Muscle of leg (tissue), 16 donors: ENCODE measurements at places on chromosomes 2 and 18.

DNA sequence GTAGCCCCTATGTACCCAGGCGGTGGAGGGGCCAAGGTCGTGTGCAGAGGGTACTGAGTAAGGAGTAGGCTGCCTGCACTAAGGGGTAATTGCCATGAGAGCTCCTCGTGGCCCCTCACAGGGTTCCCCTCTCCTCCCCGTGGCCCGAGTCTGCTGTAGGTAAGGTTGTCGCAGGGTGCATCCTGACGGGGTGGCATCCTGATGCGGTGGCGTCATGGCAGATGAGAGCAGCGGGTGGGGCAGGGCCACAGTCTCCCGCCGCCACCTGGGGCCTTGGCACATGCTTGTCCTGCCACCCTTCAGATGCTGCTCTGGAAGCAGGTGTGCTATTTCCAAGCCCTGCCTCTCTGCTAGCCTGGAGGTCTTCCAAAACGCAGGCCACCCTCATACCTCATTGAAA is 89.7 kb downstream of the EIPR1 start:
- no peak overlapping the region for H3K4me3 ChIP-seq
- no peaks in the 10 kb centered on the region for H3K27me3 ChIP-seq
- no peaks in the 10 kb centered on the region for H3K36me3 ChIP-seq
- H3K4me1 ChIP-seq: no peaks in the 10 kb centered on the region
- H3K27ac ChIP-seq: no peak overlapping the region

- H3K36me3 ChIP-seq: peaks cover 25% of the 10 kb centered on the region
- no peaks in the 10 kb centered on the region for H3K27me3 ChIP-seq
- no peaks in the 10 kb centered on the region for H3K4me1 ChIP-seq
- H3K4me3 ChIP-seq: no peak overlapping the region
Observed at GRCh38 chr2:47426786-47427185, 23.8 kb downstream of the MSH2 start.

DNA sequence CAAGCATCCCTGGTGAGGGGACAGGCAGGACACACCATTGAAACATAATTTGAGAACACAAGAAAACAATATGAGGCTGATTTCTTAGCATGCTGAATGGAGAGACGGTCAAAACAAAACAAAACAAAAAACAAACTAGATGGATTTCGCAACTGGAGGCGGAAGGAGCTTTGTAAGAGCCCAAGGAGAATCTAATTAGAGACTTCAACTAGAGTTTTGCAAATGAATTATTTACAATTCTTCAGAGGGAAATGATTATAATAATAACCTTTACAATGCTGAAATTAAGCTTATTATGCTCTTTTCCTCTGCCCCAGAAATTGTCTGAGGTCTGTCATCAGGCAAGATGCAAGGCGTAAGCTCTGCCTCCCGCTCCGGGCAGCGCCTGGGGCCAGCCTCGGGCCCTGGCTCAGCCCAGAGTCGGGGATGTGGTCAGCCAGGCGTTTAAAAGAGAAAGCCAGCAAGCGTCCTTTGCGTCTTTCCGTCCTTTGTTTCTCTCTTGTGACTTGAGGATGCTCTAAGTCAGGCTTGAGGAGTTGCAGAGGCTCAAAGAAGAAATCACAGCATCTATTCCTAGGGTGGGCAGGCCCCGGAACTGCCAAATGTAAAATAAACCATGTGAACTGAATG is 139.6 kb downstream of the TWIST2 start:
- H3K27me3 ChIP-seq: peaks cover 2% of the 10 kb centered on the region
- H3K4me3 ChIP-seq: no peak overlapping the region
- H3K27ac ChIP-seq: no peak overlapping the region
- no peak for DNase-seq
- H3K36me3 ChIP-seq: no peaks in the 10 kb centered on the region

- DNase-seq: no peak
- no peaks in the 10 kb centered on the region for H3K36me3 ChIP-seq
- H3K27ac ChIP-seq: no peak overlapping the region
- H3K4me1 ChIP-seq: no peaks in the 10 kb centered on the region
- H3K4me3 ChIP-seq: no peak overlapping the region
- H3K27me3 ChIP-seq: no peaks in the 10 kb centered on the region
Observed at GRCh38 chr2:145091967-145092366, 572.0 kb upstream of the ZEB2 start.

DNA sequence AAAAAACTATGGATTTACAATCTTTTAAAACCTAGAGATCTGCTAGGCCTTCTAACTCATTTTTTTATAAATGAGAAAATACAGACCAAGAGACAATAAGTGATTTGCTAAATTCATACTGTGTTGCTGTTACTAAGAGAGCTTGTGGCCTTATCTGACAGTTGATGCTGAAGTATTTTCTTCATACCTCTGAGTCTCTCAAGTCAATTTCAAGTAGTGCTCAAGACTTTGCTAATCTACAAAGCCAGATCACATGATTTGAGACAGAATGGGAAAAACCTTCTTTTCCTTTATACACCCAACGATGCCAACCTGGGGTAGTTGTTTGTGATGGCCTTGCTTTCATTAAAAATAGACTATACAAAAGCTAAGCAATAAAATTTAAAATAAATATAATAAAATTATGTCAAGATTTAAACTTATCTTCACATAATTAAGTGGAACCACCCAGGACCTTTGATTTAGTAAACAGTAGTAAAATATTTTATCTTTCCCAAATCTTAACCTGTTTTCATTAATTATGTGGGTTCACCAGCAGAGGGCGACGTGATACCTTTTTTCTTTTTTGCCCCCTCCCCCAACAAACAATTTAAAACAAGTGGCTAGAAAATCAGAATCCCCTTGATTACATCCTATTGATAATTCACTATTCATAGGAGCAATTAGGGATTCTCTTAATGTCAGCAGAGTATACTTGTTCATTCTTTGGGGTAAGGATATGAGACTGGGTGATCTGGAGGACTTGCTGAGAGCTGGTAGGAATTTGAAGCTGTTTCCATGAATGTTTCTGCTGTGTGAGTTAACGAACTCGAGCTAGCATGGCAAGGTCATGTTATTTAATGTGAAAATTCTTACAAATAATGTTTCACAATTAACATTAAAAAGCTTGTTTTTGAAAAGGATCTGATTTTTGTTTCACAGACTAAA is 49.6 kb upstream of the SLC5A7 start:
- H3K27ac ChIP-seq: no peak overlapping the region
- DNase-seq: peak; percentile 7
- no peaks in the 10 kb centered on the region for H3K4me1 ChIP-seq
- no peak overlapping the region for H3K4me3 ChIP-seq
- H3K36me3 ChIP-seq: no peaks in the 10 kb centered on the region

GRCh38 chr2:212990697-212991096 is 160.7 kb downstream of the IKZF2 start:
- no peaks in the 10 kb centered on the region for H3K4me1 ChIP-seq
- H3K4me3 ChIP-seq: no peak overlapping the region

- H3K27ac ChIP-seq: peak overlapping the region; percentile 62
- H3K4me3 ChIP-seq: no peak overlapping the region
- peaks cover 31% of the 10 kb centered on the region for H3K4me1 ChIP-seq
- no peaks in the 10 kb centered on the region for H3K27me3 ChIP-seq
- H3K36me3 ChIP-seq: no peaks in the 10 kb centered on the region
- no peak for DNase-seq
Observed at GRCh38 chr2:85445316-85446295, 27.1 kb downstream of the SH2D6 start.

GRCh38 chr2:105721991-105722511 is 22.7 kb upstream of the NCK2 start:
- H3K4me3 ChIP-seq: no peak overlapping the region
- H3K27ac ChIP-seq: no peak overlapping the region
- DNase-seq: no peak
- H3K27me3 ChIP-seq: no peaks in the 10 kb centered on the region

DNA sequence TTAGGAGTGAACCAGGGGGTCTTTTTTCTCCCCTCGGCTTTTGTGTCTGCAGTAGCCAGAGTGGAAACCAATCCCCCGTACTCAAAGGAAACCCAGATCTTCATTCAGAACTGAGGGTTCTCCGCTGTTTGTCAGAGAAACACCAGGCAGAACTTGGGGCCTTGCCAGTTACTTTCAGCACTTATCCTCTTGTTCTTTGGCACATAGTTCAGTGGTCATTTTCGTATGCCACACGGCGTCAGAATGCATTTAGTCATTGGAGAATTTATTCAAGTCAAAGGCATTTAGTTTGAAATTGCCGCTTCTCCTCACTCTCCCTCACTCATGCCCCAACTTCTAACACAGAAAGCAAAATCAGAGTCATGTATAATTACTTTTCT is 102.9 kb downstream of the CABLES1 start:
- peaks cover 34% of the 10 kb centered on the region for H3K4me1 ChIP-seq
- H3K27me3 ChIP-seq: no peaks in the 10 kb centered on the region
- no peak overlapping the region for H3K4me3 ChIP-seq
- DNase-seq: peak; percentile 41
- no peaks in the 10 kb centered on the region for H3K36me3 ChIP-seq

GRCh38 chr18:38305961-38306360 is 740.4 kb upstream of the CELF4 start:
- DNase-seq: no peak
- H3K4me3 ChIP-seq: no peak overlapping the region
- no peaks in the 10 kb centered on the region for H3K27me3 ChIP-seq
- no peak overlapping the region for H3K27ac ChIP-seq
- no peaks in the 10 kb centered on the region for H3K36me3 ChIP-seq
- no peaks in the 10 kb centered on the region for H3K4me1 ChIP-seq

DNA sequence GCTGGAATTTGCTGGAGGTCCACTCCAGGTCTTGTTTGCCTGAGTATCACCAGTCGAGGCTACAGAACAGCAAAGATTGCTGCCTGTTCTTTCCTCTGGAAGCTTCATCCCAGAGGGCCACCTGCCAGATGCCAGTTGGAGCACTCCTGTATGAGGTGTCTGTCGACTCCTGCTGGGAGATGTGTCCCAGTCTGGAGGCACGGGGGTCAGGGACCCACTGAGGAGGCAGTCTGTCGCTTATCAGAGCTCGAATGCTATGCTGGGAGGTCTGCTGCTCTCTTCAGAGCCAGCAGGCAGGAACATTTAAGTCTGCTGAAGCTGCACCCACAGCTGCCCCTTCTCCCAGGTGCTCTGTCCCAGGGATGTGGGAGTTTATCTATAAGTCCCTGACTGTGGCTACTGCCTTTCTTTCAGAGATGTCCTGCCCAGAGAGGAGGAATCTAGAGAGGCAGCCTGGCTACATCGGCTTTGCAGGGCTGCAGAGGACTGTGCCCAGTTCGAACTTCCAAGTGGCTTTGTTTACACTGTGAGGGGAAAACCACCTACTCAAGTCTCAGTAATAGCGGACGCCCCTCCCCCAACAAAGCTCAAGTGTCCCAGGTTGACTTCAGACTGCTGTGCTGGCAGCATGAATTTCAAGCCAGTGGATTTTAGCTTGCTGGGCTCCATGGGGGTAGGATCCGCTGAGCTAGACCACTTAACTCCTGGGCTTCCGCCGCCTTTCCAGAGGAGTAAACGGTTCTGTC is 301.1 kb downstream of the ERBB4 start:
- H3K4me1 ChIP-seq: no peaks in the 10 kb centered on the region
- DNase-seq: no peak
- H3K4me3 ChIP-seq: no peak overlapping the region
- H3K27me3 ChIP-seq: no peaks in the 10 kb centered on the region
- H3K27ac ChIP-seq: no peak overlapping the region
- no peaks in the 10 kb centered on the region for H3K36me3 ChIP-seq
